ENCODE measurements at places on chromosomes 4 and X.

GRCh38 chr4:38213083-38213805 lies 253.0 kb downstream of the PTTG2 start:
- DNase-seq = no peak

DNA sequence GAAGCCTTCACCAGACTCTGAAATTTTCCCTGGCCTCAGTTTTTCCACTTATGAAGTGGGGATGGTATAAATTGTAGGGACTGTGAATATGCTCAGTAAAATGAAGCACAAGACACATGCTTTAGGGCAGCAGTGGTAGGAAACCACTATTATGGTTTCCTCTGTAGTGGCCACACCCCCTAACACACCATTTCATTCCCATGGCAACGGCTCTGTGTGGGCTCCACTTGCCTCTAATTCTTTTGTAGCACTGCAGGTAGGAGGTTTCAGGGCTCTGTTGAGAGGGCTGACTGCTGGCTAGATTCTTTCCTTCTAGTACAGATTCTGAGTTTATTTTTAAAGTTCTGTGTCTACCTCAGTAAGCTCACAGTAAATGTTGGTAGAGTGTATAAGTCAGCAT lies 3.5 kb upstream of the VMA21 start:
- DNase-seq = no peak

- DNase-seq = no peak
Measured at GRCh38 chrX:43450355-43450754, 205.7 kb upstream of the MAOA start.

- no peak for DNase-seq
Measured at GRCh38 chrX:24498181-24498580, 33.1 kb downstream of the PDK3 start.

DNA sequence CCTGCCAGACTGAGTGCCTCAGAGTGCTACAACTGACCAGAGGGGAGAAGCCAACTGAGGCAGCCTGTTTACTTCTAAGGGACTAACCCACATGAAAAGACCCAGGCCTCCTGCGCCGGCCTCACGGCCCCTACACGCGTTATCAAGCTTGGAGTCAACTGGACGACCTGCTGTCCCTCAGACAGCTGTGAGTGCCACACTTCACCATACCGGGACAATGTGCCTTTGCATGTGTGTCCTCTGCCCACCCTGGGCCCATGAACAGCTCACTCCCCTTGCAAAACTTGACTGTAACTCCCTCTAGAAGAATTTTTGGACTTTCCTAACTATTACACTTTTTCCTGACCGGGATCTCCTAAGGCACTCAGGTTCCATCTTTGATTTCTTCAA lies 1.8 kb downstream of the NOP14 start:
- no peak for DNase-seq

DNA sequence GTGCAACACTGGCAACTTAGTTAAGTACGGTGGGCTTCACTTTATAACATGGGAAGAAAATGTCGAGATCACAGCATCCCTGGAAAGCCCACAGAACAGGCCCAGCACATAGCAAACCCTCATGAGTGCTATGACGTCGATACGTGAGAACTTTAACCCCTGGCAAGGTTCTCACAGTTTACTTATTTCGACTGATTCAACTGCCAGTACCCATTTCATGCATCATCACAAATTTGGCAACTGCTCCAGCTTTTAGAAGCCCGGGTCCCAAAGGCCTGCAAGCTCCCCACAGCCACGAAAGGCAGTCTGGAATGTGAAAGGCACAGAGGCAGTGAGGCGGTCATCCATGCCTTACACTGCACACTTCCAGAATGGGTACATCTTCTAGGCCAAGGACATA lies 41.2 kb downstream of the RELL1 start:
- DNase-seq = no peak
